ENCODE measurements at places on chromosomes 2 and 18.

GRCh38 chr2:213246497-213247281, 37.6 kb upstream of the SPAG16 start:
- peak; percentile 43 for DNase-seq

GRCh38 chr2:54602736-54603322, 120.6 kb upstream of the EML6 start:
- no peak for DNase-seq

GRCh38 chr2:138042311-138042710, 78.0 kb downstream of the HNMT start:
- no peak for DNase-seq

DNA sequence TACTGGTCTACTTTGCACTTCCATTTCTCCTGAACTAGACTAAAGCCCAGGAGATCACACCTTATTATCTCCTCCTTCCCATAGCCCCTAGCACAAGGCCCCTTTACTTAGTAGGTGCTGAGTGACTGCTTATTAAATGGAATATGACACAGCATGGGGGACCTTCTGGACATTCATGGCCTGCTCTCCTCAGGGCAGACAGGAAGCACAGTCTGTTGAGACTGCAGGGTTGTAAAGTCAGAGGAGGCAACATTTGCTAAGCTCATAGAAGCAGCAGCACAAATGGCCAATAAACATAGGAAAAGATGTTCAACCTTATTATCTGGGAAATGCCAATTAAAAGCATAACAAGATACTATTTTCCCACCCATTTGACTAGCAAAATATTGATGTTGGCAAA, 75.3 kb downstream of the DNMT3A start:
- no peak for DNase-seq

DNA sequence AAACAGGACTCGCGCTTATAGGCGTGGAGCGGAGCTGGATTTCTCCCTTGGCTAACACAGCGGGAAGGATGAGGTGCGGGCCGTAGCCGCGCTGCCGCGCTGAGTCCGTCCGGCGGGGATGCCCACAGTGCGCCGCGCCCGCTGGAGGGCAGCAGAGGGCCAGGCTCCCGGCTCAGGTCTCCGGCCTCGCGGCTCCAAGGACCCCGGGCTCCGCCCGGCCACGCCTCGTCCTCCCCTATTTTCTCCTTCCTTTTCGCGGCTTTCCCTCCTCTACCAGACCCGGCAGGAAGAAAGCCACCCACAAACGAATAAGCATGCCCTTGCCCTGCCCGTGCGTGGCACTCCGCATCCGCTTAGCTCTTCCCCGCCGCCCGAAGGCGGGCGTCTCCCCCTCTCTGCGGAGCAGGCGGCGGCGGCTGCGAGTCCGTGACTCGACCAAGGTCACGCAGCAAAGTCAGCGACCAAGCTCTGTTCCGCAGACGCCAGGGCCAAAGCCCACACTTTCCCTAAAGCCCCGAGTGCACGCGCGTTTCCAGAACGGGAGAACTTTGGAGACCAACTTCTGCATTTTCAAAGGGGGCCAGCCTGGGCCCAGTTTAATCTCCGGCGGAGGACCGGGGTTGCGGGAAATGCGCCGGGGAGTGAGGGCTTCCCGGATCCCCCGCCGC, 48.5 kb downstream of the KCNIP3 start:
- DNase-seq, result peak; percentile 64

DNA sequence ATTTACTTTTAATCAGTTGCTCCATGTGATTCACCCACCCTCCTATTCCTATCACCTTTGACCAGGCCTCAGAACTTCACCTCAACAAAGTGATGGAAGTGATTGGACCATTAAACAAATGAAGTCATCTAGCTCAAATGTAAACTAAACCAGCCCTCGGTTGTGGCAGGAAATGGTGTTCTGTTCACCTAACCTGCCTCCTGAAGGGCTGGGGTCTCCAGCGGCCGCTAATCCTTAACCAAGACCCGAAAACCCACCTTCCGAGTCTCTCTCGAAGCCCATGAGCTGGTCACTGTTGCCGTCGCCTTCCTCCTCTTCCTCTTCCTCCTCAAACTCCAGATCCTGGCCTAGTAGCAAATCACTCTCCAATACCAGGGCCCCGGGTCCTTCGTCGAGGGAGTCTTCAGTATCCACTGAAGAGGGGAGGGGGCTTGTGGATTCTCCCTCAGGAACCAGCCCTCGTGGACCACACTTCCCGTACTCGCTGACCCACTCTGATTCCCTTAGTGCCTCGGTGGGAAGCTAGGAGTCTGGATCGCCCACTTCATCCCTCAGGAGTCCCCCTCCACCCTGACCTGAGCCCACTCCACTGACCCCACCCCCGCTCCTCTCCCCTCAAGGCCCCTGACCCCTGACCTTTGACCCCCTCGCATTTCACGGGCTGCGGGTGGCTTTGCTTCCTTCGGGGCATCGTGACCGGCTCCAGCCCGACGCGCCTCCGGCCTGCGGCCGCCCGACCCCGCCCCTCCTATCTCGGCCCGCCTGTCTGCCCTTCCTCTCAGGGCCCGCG, 503 bp downstream of the ZNF513 start:
- DNase-seq, result peak; percentile 58

GRCh38 chr2:135664623-135665068, 77.0 kb upstream of the UBXN4 start:
- DNase-seq, result peak; percentile 75

DNA sequence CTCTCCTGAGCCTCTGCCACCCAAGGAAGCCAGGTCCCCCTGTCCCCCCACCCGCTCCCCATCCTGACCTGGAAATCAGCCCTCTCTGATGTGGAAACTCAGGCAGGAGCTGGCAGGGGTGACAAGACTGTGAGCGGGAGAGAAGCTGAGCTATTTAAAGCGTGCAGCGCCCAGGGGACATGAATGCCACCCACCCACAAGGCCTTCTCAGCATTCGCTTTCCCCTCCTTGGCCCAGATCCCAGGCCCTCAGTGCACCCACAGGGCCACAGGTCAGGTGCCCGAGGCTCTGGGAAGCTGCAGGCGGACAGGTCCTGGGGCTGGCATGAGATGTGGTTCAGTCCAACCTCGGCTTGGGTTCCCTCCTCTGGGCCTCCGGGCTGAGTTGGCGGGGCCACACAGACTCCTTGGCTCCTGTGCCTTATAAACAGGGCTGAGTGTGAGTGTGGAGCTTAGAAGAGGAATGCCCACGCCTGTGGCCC, 168.3 kb downstream of the SMAD7 start:
- no peak for DNase-seq

DNA sequence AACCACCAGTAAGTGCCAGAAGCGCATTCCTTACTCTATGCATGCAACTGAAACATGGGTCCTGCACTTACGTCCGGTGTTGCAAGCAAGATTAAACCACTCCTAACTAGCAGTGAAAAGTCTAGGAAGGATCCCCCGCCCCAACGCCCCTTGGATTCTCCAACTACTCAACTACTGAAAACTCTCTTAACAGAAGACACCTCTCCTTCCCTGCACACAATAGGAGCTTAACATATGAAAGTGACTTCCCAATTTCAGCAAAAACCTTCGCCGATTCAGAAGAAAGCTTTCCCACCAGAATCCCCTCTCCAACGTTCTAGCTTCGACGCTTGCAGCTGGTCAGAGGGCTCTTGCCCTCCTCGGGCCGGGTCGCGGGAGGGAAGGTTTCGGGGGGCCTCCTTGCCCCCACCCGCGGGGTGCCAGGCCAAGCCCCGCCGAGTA, 578 bp downstream of the IWS1 start:
- peak; percentile 19 for DNase-seq

- DNase-seq, result no peak
These were observed 114.5 kb downstream of the LOXHD1 start for GRCh38 chr18:46542545-46542944.

- DNase-seq, result no peak
These were observed 114.1 kb downstream of the RIF1 start for GRCh38 chr2:151523850-151524249.

DNA sequence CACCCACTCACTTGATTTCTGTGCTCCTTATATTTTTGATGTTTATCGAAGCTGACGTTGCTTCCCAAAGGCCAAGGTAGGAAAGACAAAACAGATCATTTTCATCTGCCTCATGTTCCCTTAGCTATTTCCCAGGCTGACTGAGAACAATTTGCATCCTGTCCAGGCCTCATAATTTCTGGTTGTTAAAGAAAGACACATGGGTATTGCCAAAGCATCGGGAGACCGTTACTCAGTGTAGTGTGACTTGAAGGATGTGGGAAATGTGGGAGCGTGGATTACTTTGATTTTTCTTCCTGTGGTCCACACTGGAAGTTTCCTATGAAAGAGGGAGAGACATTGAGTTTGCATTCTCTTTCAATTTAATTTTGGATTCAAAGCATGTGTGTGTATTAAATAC, 204.6 kb downstream of the TRIB2 start:
- DNase-seq, result no peak

DNA sequence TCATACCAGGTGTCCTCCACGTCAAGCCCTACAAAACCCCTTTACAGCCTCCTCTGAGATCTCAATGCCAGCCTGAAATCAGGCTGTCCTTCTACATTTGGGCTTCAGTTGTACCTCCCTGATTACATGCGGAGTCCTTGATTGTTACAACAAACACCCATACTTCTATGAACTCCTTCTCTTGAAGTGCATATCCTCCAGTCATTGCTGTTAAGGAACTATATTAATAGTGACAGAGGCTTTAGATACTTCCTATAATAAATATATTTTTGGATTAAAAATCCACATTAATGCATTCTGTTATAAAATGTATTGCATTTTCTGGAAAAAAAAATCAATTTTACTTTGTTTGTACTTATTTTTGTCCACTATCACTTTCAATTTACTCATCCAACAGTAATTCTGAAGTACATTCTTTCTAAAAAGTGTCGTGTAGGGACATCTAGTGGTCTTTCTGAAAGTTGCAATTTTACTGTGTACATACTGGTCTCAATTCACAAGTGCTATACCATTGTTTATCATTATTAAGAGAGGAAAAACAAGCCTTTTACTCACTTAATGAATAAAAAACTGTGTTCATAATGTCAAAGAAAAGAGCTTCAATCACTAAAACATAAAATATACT, 316.4 kb downstream of the DSEL start:
- peak; percentile 52 for DNase-seq

DNA sequence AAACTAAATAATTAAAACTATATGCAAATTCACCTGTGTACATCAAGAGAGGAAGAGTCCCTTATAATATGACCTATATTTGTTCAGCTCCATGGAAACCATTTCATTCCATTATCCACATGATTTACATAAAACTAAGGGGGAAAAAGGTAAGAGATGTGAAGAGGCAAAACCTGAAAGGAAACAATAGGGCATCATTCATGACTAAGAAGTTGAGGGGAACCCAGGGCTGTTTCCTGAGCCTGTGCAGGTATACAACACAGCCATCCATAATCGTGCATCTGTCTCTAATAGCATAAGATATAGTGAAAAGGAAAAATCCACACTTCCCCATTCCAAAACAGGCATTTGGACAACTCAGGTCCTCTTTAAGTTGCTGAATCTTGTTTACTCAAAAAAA, 151.3 kb downstream of the NR4A2 start:
- DNase-seq, result no peak

GRCh38 chr2:127783101-127783500, 27.9 kb downstream of the WDR33 start:
- no peak for DNase-seq

DNA sequence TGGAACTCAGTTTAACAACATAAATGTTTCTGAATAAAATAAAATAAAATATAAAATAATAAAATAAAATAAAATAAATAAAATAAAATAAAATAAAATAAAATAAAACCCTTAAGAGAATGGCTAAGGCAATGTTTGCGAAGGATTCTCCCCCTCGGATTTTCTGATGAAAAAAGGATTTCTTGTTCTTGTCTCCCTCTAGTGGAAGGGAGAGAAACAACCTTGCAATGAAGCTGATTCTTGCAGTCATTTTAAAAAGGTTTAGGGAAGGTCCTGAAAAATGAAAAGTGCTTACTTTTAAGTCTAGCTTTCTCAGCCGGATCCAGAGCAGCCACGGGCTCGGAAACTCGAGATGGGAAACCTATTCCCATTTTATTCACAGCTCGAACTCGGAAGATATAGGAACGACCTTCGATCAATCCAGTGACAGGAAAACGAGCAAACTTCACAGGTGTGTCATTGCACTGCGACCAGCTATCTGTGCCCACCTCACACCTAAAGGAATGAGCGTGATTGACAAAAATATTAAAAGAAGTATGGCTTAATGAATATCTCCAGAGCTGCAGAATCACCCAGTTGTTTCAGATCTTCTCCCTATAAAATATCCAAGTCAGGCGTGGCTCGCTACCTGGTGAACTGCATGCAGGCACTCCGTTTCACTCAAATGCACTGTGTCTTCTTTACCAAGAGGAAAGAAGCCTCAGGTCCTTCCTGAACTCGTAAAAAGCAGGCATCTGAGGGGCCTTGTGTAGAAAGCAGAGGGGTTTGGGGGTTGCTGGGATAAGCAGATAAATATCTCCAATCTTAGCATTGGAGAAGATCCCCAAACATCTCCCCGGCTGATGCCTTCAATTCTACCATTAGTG, 68.1 kb downstream of the MYOM1 start:
- DNase-seq, result peak; percentile 54
